HepG2 (cell line): ENCODE measurements at places on chromosomes 5 and 9. TPM values are rescaled to one million over a fixed set of nuclear protein-coding genes. Genes with fewer than 3 reads are reported as not detected.

The LCN1 gene
- total RNA-seq = not detected in 2 replicates

The C7 gene
- 3.5 and 3.6 TPM in 2 replicates for total RNA-seq

The LRRTM2 gene
- not detected in 2 replicates for total RNA-seq

The SPINK4 gene
- 0.53 and 0.98 TPM in 2 replicates for total RNA-seq

The GNA14 gene
- not detected in 2 replicates for total RNA-seq

The CFAP90 gene
- total RNA-seq = 0.11 and 0.20 TPM in 2 replicates

The PCA3 gene
- total RNA-seq = not detected in 2 replicates

The CYLC2 gene
- not detected in 2 replicates for total RNA-seq

The ANKRD31 gene
- 0.08 and 0.09 TPM in 2 replicates for total RNA-seq

The CDKN2B gene
- 0.83 and 1.4 TPM in 2 replicates for total RNA-seq

The RMI1 gene
- 3.7 and 18.4 TPM in 2 replicates for total RNA-seq

The SVEP1 gene
- total RNA-seq = not detected in 2 replicates

The SNCB gene
- total RNA-seq = not detected in 2 replicates

The ZNF883 gene
- 10.0 and 14.2 TPM in 2 replicates for total RNA-seq

The GGTA1 gene
- total RNA-seq = not detected in 2 replicates

The RASGEF1C gene
- not detected in 2 replicates for total RNA-seq

The FGD3 gene
- 0.84 and 1.1 TPM in 2 replicates for total RNA-seq

DNA sequence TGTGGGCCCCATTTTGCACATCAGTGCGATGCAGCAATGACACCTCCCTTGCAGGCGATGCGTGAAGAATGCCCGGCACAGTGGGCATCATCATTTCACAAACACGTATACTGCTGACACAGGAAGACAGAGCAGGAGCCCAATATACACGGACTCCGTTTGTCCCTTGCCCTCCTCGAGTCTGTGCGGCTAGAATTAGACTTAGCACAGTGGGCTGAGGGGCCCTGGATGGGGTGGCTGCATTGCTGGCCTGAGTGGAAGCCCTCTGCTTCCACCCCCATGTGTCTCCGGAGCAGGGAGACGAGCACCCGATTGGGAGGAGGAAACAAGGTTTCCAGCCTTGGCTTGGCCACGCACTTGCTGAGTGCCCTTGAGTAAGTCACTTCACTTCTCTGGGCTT, 40.8 kb downstream of the GSN start:
- no peak for DNase-seq

- DNase-seq = no peak
These were observed 8.2 kb downstream of the OR1K1 start for GRCh38 chr9:122808141-122808540.

DNA sequence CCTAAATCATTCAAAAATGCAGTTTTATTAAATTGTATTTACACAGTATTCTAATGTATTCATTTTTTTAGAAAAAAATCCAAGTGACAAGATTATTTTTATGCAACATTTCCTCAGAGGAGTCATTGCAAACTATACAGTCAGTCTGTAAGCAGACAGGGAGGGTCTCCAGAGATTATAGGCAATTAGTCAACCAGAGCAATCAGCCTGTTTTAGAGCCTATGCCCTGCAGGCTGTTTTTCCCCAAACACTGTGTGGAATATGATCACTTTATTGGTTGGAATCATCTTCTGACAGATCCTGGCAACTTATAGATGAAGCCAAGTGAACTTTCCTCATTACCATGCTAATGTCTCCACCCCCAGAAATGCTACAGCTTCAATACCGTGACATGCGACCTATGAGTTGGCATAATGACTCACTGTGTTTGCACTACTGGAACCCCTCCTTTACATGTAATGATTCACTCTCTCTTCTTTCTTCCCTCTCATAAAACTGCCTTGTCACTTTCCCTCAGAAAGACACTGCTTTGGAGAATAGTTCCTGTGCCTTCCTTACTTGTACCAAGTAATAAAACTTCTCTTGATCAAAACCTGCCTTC, 577.7 kb upstream of the FTMT start:
- peak; percentile 53 for DNase-seq

DNA sequence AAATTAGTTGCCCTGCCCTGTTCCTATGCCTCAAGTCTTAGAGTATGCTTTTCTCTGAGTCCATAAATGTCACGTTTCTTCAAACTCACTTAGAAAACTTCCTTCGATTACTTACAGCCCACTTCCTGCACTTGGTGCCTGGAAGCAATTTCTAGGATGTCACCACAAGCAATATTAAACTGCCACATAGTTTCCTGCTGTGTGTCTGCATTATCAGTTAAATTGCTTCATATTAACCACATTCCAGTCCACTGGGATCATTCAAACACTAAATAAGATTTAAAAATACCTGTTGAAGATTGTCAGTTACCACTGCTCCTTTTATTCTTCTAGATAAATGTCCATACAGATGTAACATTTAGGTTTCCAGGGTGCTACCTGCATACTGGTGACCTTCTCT, 4.1 kb downstream of the DENND1A start:
- DNase-seq = peak; percentile 20

- DNase-seq = no peak
These were observed 95.9 kb upstream of the TNC start for GRCh38 chr9:115213818-115214334.

DNA sequence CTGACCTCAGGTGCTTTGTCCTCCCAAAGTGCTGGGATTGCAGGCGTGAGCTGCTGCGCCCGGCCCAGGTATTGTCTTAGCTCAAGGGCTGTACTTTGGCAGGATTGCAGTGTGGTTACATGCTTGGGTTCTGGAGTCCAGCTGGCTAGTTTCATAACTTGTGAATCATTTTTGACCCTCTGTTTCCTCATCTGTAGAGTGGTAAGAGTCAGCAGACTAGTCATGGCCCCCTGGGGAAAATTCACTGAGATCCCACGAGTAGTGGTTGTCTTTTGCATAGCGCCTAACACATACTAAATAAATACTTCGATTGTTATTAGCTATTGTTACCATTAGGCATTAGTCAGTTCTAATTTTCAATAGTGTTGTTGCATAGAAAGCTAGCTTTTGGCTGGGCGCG, 14.3 kb downstream of the PTPA start:
- DNase-seq = no peak

GRCh38 chr5:73280821-73281746, 108.1 kb downstream of the TMEM174 start:
- DNase-seq = no peak

DNA sequence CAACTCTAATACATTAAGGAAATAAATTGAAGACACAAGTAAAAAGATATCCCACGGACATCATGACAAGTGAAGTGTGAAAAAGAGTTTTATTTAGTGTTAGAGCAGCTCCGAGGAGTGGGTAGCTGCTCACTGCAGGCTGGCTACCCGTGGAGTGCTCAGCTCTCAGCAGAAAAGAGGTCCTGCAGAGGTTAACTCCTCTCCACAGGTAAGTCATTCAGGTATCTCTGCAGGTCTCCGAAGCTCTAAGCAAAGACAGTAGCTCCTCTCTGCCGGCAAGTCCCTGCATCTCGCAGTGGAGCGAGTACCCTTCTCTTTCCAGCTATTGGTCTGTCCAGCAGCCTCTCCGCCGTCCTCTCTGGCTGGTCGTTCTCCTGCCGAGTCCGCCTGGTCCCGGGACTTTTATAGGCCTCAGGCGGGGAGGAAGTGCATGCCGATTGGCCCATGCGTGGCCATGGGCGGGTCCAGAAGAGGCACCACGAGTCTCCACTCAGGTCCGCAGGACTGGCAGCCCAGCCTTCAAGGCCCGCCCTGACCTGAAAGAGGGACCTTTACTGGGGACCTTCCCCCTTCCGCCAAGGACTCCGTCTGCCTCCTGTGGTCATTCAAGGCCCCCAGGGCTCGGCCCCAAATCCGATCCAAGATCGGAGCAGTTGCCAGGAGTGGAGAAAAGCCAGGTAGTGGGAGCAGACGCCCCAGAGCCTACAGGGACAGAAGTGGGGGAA, 29.9 kb downstream of the BTNL9 start:
- DNase-seq = no peak

DNA sequence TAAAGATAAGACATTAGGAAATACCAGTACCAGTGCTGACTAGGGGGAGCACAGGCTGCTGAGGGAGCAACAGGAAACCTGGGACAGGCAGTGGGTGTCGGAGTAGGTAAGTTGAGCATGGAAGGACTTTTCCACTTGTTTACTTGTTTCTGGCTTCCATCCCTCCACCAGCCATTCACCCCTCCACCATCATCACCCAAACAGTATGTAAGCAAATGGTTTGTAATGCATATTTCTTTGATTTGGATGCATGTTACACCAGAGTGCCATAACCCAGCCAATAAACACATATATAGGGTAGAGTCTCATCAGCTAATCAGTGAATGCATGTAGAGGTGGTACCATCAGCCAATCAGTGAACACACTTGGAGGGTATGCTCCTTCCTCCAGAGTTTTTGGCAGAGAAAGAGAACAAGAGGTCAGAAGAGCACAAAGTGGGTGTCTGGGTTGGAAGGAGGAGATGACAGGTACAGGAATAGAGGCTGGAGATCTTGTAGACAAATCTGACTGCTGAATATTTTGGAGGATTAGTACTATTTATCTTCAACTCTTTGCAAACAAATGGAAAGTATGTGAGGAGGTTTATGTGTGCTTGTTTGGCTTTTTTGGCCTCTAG, 37.7 kb upstream of the PDE8B start:
- no peak for DNase-seq

- DNase-seq = no peak
These were observed 1651.8 kb downstream of the MAT2B start for GRCh38 chr5:165157219-165157618.

DNA sequence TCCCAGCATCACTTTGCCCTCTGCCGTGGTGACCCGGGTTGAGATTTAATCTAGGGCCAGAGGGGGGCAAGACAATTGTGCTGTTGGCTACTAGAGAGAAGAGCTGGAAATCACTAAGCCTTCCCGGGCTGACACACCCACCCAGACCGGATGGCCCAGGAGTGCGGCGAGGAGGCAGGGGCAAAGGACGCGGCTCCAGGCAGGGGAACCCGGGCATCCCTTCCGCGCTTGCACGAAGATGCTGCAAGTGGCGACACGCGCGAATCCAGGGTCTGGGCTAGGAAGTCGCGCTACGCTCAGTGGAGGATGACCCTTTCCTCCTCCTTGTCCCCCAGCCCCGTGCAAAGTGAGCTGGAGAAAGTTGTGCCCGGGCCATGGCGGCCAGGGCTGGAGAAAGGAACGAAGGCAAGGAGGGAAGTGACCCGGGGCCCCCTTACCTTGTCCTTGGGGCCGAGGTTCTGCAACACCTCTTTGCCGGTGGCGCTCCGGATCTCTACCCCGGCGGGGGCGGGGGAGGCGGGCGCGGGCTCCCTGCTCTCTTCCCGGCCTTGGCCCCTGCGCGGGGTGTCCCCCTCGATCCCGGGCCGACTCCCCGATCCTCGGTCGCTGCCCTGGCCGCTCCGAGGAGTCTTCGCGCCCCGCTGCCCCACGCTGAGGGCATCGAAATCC, 693 bp downstream of the DPYSL3 start:
- DNase-seq = no peak

- DNase-seq = peak; percentile 85
These were observed 5.2 kb upstream of the IRF1 start for GRCh38 chr5:132495667-132496190.

DNA sequence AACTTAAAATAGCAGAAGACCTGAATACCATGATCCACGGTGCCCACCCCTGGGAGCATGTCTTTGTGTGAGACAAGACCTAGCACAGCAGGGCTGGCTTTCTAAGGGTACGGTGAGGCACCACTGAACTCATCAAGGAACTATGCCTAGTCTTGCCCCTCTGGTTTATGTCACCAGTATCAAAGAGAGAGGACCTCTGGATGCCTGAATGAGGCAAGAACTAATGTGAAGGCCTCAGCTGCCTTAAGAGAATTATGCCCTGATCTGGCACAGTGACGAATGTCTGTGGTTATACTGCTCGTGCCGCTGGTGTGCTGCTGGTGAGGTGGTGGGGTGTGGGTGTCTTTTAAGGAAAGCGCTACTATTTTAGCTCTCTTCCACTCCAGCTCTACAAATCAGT, 23.0 kb downstream of the NREP start:
- DNase-seq = no peak

GRCh38 chr5:91074615-91075014, 308.5 kb downstream of the ARRDC3 start:
- DNase-seq = peak; percentile 5

DNA sequence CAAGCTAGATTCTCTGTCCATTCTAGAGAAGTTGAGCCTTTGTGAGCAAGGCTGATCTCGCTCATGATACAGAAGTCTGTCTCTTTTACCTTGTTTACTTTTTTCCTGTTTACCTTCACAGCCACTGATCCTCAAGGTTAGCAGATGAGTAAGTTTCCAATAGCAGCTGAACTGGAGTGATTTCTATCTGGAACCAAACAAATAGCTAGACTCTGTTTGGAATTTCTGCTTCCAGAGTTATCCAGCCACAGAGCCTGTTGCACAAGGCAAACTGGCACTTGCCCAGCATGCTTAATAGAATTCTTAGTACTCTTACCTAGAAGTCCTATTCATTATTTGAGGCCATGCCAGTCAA, 12.8 kb upstream of the PANK3 start:
- peak; percentile 98 for DNase-seq

DNA sequence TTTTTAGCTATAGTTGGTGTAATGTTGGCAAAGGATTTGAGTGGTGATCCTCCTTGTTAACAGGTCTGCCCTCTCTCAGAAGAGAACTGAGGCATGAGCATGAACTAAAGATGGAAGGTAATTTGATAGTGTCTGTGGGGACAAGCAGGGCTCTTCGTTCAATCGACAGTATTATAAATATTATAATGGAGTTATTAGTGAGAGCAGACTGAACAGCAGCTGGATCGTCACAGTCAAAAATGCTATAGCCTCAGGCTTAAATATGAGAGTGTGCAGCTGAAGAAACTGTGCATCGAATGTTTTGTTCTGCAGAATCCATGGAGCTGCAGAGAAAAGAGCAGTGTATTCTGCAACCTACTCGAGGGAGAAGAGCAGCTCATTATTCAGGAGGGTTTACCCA, 757.3 kb downstream of the DNAH5 start:
- DNase-seq = no peak

- no peak for DNase-seq
These were observed 67.6 kb upstream of the RNF130 start for GRCh38 chr5:180138976-180139730.

GRCh38 chr9:118459913-118460312, 755.7 kb downstream of the TLR4 start:
- DNase-seq = no peak

- DNase-seq = no peak
These were observed 159.9 kb upstream of the WWC1 start for GRCh38 chr5:168131519-168131918.

DNA sequence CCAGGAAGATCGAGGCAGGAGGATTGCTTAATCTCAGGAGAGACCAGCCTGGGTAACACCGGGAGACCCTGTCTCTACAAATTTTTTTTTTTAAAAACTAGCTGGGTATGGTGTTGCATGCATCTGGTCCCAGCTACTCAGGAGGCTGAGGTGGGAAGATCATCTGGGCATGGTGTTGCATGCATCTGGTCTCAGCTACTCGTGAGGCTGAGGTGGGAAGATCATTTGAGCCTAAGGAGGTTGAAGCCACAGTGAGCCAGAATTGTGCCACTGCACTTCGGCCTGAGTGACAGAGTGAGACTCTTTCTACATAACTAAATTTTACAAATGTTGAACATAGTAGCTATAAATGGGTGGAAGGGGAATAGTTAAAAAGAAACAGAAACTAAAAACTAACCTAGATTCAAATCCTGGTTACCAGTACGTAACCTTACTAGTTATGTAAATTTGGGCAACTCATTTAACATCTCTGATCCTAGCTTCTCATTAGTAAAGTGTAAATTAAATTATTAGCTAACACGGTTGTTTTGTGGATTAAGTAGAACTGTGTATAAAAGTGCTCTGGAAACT, 41.7 kb downstream of the TMEM161B start:
- DNase-seq = no peak

GRCh38 chr9:112725961-112726360, 8.0 kb upstream of the INIP start:
- no peak for DNase-seq
